ENCODE measurements at places on chromosomes 1 and 21.

- no peak for DNase-seq
These were observed 142.3 kb downstream of the VPS13D start for GRCh38 chr1:12372180-12372579.

- DNase-seq, result no peak
These were observed 28.3 kb upstream of the VASH2 start for GRCh38 chr1:212922016-212922415.

- no peak for DNase-seq
These were observed 462.6 kb upstream of the ADGRL4 start for GRCh38 chr1:79469139-79469538.

DNA sequence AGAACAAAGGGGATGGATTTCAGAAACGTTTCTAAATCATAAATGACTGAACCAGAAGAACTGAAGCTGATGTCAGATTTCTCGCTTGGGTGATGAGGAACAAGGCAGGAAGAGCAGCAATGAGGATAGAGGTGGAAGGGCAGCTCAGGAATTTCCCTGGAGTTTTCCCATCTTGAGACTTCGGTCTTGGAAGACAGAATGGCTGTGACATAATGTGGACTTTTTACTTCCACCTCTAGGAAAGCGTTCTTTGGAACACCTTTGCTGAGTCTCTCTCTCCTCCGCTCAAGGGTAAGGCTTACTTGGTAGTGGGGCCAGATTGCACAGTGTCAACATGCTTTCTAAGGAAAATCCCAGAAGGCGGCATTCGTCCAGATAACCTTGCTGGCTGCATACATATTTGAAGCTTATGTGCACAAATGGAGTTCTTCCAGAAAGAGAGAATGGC, 36.6 kb downstream of the DEGS1 start:
- no peak for DNase-seq

GRCh38 chr1:58975888-58976287, 192.0 kb upstream of the JUN start:
- DNase-seq, result no peak

- DNase-seq, result no peak
These were observed 123.8 kb downstream of the OSBPL9 start for GRCh38 chr1:51740652-51741051.

Data from NCI-H446 (cell line).